ENCODE measurements at places on chromosomes 1 and 21. TPM values are rescaled to one million over a fixed set of nuclear protein-coding genes. Genes with fewer than 3 reads are reported as not detected.

VTCN1 gene
- total RNA-seq: 0.50 TPM

SGIP1 gene
- total RNA-seq: 66.7 TPM

FYB2 gene
- total RNA-seq: 2.4 TPM

DNASE2B gene
- not detected for total RNA-seq

BRDT gene
- total RNA-seq: 0.06 TPM

DNA sequence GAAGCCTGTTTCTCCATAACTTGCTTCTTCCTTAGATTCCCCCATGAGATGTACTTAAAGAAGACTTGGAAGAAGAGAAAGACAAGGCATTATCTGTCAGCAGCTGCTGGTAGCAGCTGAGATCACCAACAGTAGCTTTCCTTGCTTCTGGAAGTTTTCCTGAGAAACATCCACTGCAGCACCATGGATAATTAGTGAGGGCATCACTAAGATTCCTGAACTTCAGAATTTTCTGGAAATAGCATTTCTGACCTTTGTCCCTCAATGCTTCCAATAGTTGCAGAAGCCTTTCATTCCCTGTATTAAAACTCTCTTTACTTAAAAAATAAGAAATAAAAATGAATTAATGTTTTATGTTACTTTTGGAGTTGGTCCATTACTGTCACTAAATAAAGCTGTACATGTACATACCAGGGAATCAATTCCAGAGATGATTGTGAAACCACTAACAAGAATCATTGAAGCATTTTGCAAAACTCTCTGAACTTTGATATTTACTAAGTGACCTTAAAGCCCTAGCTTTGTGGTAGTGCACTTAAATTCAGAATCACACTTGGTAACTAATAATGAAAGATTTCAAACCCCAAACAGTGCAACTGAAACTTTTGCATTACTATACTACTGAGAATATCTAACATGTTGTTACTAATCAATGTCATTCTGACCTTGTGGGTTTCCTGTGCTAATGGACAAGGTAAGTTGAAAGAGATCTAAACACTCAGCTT is at the start of gene CFHR4:
TSS of gene CFHR4 (plus strand) at position 538 of the 725 bp plus-strand sequence. CDS start at position 637, 99 bp downstream.
- no peak for DNase-seq

DNA sequence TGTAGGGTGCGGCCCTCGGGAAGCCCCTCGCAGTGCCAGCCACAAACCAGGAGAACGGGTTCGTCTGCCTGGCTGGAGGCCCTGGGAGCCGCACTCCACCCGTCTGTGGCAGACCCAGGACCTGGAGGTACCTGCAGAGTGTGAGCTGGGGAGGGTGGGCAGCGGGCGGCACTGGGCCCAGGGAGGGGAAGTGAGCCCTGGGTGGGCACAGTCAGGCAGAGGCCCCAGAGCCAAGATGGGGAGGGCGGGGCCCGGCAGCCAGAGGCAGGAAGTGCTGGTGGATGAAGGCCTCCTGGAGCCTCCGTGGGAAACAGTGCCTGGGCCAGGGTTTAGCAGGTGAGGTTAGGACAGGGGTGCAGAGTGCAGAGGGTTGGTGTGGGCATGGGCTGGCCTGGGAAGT is 4.0 kb upstream of the PEX10 start:
- DNase-seq: no peak

GRCh38 chr1:156503698-156504437 is 3.3 kb upstream of the MEF2D start:
- DNase-seq: no peak

GRCh38 chr1:176932114-176933104 is 232.1 kb downstream of the ASTN1 start:
- DNase-seq: peak; percentile 49

DNA sequence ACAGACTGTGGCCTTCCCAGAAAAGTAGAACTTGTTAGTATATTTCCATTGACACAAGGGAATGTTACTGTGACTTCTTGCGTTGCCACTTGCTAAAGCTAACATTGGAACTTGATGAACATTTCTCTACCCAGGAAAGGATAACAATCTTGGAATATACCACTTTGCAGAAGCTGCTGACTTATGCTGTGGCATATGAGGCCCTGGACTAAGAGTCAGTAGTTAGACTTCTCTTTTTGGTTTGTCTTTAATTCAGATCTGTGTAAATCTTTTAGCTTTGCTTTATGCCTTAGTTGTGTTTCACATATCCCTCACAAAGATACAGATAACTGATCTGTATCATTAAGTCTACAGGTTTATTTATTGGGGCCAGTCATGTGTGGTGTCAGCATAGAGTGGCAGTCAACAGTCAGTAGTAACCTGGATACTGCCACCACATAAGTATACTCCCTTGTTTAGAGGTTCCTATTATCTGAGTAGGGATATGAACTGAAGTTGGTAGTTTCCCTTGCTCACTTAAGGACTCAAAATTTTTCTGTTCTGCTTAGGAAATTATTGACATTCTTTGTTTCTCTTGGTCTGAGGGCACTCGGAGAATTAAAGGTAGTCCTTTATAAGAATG is 14.7 kb downstream of the RNF2 start:
- no peak for DNase-seq

- DNase-seq: no peak
These were observed 8.2 kb downstream of the TTC13 start for GRCh38 chr1:230970432-230970831.

DNA sequence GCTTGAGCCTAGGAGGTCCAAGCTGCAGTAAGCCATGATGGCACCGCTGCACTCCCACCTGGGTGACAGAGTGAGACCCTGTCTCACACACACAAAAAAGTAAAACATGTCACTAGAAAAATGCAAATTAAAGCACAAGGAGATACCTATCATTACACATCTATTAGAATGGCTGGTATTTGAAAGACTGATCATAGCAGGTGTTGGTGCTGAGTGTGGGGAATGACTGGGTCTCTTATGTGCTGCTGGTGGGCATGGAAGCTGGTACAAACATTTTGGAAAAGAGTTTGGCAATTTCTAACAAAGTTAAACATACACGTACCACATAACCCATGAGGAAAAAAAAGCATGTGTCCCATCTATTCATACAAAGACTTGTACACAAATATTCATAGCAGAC is 142.1 kb upstream of the ZBTB40 start:
- DNase-seq: no peak

DNA sequence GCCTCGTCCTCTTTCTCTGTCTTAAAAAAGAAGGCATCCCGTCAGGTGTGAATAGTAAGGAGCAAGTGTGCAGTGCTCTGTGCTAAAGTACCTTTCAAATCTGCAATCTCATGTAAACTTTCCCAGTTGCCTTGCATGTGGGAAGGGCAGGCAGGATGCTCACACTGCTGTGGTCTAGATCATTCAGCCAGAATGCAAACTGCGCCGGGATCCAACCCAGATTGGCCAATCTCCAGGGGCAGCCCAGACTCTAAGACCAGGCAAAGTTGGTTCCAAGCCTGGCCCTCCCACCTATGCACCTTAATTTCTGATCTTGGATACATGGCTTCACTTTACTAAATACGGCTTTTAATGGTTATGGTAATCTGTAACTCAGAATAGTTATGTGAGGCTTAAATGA is 3.2 kb upstream of the MAP1LC3C start:
- DNase-seq: no peak

DNA sequence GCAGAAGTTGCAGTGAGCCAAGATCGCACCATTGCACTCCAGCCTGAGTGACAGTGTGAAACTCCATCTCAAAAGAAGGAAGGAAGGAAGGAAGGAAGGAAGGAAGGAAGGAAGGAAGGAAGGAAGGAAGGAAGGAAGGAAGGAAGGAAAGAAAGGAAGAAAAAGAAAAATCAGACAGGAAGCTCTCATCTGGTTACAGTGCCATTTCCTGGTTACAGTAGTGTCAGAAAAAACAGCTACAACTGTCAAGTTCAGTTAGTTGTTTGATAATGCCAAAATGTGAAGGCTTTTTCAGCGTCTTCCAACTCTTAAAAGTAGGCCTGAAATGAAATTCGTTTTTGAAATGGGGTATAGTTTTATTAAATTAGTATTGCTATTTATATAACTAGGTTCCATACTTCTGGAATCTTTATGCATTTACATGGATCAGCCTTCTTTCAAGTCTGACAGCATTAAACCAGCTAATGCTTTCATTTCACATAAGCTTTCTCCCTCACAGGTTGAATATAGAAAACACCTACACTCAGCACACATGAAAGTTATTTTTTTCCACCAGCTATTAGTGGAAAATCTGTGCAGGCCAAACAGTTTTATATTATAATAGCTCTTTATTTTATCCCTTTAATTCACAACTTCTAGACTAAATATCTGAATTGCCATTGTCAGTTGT is 21.2 kb downstream of the PTPN22 start:
- DNase-seq: no peak

- no peak for DNase-seq
These were observed 14.2 kb downstream of the ATPAF1 start for GRCh38 chr1:46654012-46654411.

DNA sequence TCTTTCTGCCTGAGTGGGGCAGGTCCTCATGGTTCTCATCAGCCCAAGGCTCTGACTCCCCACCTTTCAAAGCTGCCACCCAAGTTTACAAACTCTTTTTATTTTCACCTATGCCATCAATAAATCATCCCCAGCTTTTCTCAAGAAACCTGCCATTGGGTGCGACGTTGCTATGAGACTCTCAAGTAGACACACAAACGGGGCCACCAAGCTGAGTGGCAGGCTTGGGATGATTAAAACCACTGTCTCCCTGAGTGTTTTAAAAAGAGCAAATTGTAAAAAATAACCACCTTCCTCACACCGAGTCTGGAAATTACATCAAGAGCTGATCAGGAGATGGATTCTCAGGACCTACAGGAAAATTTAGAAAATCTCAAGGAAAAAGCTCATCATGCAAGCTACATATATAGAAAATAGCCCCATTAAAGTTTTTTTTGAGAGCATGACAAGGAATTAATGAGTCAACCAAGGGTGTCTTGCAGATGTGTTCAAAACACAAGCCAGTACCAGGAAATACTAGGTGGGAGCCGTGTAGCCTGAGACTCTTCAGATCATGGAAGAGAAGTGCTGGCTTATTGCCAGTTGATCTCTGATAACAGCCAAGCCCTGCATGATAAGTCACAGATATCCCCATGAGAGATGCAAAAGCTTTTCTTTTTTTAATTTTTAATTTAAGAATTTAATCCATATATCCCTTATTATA is 158.4 kb upstream of the BACE2 start:
- DNase-seq: no peak

GRCh38 chr1:85660541-85660940 is 47.7 kb downstream of the ZNHIT6 start:
- no peak for DNase-seq

- no peak for DNase-seq
These were observed 140.3 kb downstream of the ZC3H11B start for GRCh38 chr1:219472596-219472995.

DNA sequence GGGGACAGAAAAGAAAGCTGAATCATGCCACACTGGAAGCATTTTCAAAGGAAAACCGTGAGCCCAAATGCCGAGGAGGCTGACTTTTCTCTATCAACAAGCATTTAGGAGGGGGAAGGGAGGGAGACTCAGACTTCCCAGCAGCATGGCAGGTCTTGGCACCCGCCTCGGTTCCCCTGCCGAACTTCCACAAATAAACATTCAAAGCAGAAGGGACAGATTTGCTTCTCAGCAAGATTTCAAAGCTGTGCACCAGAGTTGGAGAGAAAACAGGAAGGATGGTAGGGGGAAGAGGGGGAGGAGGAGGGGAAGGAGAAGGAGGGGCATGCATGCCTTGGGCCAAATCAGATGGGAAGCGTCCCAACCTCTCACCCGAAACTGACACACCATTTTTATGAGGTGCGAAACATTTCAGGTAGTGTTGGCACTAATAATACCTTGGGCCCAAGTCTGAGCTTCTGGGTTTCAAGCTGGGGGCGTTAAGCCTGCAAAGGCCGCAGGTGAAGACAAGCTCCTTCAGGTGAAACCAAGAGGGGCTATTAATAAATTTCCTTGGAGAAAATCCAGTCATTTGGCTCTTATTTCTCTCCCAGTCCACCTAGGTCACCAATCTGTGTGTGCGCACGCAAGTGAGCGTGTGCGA is 26.4 kb downstream of the ABCA4 start:
- DNase-seq: peak; percentile 87

GRCh38 chr1:29583727-29584126 is 347.4 kb downstream of the PTPRU start:
- DNase-seq: no peak

- DNase-seq: no peak
These were observed 261.6 kb downstream of the SPATA17 start for GRCh38 chr1:217892750-217893149.

DNA sequence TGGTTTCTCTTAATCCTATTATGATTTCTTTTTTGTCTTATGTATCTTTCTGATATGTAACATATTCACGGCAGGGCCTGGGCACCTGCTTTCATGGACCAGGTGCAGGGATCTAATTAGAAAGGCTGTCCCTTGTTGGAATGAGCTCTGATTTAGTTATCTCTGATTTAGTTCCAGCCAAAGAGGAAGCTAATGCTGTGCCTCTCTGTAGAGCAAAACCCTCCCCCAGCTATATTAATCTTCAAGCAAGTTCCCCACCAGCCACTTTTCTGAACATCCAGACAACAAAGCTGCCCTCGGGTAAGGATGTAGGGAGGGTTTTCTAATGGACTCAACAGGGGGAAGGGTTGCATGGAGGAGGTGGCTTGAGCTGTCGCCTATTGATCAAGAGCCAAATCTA is 6.1 kb downstream of the TSACC start:
- DNase-seq: no peak

GRCh38 chr1:201535046-201535918 is 3.6 kb upstream of the NAV1 start:
- no peak for DNase-seq

DNA sequence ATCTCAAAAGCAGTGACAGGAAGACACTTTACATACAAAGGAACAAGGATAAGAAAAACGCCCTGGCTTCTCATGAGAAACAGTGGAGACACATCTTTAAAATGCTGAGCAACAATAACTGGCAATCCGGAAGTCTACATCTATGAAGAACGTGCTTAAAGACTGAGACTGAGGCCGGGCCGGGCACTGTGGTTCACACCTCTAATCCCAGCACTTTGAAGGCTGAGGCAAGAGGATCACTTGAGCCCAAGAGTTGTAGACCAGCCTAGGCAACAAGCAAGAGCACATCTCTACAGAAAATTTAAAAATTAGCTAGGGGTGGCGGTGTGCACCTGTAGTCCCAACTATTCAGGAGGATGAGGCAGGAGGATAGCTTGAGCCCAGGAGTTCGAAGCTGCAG is 2.1 kb upstream of the KRTAP12-1 start:
- no peak for DNase-seq

DNA sequence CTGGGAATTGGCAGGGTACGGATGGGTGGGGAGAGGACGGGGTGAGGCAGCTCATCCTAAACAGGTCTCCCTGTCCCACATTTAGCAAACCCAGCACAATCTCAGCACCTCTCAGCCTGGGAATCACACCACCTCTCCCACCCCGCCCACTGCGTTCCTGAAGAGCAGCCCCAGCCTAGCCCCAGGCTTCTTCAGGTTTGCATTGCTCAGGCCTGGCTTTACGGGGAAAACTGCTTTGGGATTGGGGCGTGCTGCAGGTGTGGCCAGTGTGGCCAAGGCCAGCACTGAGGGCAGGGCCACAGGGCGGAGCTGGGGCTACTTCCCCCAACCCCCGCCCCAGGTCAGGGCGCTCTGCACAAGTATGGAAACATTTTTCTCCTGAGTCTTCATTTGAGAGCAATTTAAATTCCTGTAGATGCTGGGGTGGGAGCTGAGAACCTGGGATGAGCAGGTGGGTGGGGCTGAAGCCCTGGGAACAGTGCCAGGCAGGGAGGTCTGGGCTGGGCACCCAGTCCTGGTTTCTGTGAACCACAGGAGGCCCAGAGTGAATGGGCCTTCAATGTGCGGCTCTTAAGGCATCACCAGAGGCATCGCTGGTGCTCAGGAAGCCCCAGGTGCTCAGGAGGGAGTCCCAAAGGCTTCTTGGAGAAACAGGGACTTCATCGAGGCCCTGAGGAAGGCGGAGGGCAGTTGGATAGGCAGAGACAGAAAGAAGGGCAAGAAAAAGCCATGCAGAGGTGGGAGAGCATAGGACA is 24.1 kb downstream of the TNNT2 start:
- DNase-seq: no peak

- no peak for DNase-seq
These were observed 1.0 kb downstream of the KCNK1 start for GRCh38 chr1:233614743-233615521.

All from spinal cord (tissue), 10 donors.